ENCODE measurements at places on chromosomes 5 and 9.

DNA sequence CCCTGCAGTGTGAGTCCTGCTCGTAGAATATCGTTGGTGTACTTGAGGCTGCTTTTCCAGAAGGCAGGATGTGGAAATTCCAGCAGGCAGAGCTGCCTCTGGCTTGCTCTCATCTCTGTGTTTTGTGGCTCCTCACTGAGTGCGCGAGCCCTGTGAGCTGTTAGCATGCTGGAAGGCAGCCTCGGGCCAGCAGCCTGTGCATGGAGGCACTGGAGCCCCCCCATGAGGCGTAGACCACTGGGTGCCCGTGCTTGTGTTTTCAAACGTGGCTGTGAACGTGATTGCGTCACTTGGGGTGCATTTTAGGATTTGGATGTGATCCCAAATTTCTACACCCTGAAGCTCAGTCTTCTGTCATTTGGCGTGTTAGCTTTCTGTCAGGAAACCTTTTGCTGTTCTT, 3.2 kb downstream of the WDR5 start:
- DNase-seq, result no peak

GRCh38 chr5:1537603-1538154, 13.9 kb upstream of the LPCAT1 start:
- DNase-seq, result peak; percentile 29

- DNase-seq, result no peak
Measured at GRCh38 chr9:106312906-106313305, 550.1 kb upstream of the ZNF462 start.

DNA sequence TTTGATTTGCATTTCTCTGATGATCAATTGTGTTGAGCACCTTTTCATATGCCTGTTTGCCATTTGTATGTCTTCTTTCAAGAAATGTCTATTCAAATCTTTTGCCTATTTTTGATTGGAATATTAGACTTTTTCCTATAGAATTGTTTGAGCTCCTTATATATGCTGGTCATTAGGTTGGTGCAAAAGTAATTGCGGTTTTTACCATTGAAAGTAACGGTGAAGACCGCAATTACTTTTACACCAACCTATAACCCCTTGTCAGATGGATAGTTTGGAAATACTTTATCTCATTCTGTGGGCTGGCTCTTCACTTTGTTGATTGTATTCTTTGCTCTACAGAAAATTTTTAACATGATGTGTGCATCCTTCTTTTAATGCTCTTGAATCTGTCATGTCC, 113.2 kb upstream of the PRRC1 start:
- no peak for DNase-seq

DNA sequence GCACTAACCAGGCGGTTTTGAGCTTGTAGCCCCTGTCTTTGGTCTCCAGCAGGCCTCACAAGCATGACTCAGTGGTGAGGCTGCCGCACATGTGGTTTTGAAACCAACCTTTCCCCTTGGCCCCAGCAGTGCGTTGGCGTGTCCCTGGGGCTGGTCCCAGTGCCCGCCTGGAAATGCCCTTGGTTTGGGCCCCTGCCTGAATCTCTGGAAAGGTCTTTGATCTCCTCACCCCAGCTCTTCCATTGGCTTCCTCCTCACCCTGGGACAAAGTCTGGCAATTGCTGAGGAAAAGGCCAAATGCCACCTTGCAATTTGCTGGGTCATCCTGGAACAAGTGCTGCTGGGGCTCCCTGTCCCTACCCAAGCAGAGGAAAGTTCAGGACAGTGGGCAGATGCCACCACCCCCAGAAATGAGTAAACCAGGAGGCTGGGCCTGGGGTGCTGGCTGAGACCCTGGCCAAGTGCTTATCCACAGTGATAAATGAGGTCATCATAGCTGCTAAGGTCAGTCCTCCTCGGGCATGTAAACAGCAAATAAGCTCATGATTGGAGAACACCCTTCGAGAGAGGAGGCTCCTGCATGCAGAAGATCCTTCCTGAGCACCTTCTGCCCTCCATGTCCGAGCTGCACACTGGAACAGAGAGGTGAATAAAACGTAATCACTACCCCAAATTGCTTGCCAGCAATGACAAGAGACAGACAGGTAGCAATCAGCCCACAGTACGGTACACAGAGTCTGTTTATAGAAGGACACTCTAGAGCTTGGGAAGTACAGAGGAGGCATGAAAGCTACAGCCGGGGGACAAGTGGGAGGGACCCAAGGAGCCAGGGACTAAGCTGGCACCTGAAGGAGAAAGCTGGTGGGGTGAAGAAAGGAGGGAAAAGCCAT, 98.9 kb upstream of the CPEB4 start:
- no peak for DNase-seq

DNA sequence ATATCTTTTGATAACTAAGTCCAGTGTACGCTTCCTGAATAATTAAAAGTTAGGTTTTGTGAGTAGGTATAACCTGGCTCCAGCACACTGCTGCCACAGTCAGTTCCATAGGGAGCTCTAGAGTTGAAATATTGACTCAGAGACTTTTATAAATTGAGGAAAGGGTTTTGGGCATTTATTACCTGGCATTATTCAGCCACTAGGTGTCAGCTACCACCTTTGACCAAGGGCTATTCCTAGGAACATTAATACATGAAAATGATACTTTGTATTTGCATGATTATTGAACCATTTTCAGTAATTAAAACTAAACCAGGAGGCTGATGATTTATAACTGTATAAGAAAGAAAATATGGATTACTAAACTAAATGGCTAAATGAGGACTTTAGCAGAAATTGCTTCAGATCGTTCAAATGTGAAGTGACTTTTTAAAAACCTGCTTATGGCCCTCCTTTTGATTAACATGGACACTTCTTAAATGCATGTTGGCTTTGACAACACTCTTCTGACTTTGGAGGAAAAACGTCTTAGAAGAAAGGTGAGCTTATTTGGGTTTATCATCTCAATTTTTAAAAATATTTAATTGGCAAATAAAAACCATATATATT, 83.0 kb downstream of the SMC2 start:
- DNase-seq, result no peak

- no peak for DNase-seq
Measured at GRCh38 chr5:145473042-145473642, 362.0 kb downstream of the PRELID2 start.

GRCh38 chr9:34398875-34399274, 22.2 kb upstream of the MYORG start:
- DNase-seq, result no peak

GRCh38 chr9:4126996-4127395, 172.9 kb downstream of the GLIS3 start:
- DNase-seq, result no peak

DNA sequence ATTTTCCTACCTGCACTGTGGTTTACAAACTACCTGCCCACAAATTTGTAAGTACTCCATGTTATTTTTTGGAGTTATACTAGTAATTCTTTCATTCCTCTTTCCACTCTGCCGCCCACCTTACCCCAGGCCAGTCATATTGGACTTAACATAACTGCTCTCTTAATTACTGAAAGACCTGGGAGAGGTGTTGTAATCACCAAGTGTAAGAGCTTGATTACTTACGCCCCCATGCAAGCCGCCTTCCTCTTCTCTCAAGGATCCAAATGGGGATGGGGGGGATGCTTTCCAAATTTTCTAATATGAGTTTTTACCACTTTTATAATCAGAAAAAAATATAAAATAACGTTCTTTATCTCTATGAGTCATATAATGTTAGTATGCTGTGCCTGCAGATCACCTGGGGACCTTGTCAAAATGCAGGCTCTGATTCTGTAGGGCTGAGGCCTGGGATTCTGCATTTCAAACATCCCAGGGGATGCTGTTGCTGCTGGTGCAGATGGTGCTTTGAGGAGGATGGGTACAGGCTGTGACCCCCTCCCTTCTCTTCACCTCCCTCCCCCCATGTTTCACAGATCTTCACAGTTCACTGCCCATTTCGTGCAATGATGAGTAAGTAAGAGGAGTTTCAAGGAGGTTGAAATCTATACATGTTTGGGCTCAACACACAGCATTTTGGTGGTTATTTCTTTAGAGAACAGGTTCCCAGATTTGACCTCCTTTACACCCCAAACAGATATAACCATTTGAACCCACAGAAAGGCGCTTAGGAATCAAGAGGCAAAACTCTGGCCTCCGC, 87.3 kb downstream of the SEC61B start:
- DNase-seq, result no peak

- no peak for DNase-seq
Measured at GRCh38 chr5:15790446-15791018, 290.6 kb downstream of the FBXL7 start.

- DNase-seq, result no peak
Measured at GRCh38 chr5:170327168-170327567, 29.6 kb upstream of the LCP2 start.

DNA sequence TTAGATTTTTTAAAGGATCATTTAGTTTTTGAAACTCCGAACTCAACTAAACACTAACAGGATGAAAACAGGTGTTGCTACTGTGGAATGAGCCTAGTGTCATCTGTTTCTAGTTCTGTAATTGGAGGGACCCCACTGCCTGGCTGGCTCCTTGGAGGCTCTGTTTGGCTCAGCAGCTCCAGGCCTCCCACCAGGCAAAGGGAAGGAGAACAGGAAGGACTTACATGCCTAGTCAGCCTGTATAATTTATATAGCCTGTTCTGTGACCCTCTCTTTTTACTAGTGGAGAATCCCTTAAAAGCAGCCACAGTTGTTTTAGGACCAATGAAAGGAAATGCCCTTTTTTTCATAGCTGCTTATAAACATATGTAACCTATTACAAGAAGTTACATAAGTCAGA, 21.1 kb upstream of the C5orf24 start:
- DNase-seq, result no peak

DNA sequence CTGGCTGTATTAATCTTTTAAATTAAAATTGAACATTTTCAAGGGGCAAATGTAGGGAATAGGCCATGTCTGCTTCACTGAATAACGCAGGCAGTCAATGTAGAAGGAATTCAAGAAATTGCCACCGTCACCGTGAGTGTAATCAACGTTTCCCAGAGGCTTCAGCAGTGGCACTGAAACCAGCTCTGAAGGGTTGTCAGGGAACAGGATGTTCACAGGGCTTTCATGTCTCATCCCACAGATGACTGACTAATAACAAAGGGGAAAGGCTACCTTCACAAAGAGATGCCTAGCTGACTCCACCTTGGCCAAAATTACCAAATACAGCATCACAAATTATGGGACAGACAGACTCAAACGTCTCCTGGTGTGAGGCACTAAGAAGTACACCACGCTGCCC, 70.4 kb upstream of the SIMC1 start:
- DNase-seq, result no peak

GRCh38 chr5:136006164-136006563, 22.6 kb upstream of the TGFBI start:
- no peak for DNase-seq

- no peak for DNase-seq
Measured at GRCh38 chr5:176892663-176893062, 6.5 kb downstream of the HK3 start.

DNA sequence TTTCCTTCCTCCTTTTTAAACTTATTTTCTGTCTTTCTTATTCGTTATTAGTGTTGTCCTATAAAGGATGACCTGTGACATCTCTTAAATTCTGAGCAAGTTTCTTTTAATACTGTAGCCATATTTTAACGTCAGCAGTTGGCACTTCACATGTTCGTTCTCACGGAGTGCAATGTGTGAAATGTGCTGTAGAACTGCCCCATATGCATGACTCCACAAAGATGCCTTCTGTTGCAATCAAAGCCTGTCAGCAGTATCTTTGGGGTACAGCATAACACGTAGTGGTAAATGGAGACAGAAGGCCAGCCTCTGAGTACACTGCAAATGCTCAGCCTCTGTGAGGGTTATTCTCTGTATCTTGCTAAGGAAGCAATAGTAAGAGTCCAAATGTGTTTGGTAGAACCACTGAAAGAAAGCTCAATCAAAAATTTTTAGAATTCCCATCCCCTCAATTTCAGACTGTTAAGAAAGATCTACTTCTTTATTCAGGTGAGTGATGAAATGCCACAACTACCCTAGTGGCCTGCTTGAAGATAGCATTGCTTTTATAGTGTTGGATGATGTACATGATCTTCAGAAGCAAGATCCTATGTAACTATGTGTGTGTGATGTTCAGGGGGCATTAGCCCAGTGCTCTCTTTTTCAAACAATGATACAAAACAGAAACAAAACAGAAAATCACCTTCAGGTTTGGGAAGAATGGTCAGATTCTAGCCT, 277.7 kb downstream of the TMEM167A start:
- no peak for DNase-seq

GRCh38 chr9:129989362-129989708, 53.7 kb downstream of the FNBP1 start:
- DNase-seq, result no peak

DNA sequence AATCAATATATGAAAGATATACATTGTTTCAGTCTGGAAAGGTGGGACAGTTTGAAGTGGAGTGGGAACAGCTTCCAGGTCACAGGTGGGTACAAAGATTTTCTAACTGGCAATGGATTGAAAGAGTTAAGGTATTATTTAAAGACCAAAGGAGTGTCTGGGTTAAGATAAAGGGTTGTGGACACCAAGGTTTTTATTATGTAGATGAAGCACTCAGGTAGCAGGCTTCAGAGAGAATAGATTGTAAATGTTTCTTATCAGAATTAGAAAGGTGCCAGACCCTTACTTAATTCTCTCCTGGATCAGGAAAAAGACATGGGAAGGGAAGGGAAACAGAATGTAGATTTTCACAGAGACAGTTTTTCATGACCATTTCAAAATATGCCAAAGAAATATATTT, 1174.8 kb downstream of the MAT2B start:
- DNase-seq, result no peak

DNA sequence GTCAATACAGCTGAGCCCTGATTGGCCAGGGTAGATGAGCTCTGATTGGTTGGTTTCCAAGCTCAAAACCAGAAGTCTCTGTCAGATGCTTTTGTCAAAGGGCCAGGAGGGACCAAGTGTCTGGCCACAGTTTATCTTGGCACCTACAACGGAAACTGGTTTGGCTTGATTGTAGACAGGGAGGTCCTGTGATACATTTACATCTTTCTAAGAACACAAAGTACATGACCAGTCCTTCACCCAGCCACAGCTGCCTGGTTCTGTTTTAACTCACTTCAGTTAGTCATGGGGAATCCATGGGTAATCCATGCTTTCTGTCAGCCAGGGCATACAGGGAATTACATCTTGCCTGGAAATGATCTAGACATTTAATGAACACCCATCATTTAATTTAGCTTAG, 171.2 kb downstream of the SLC12A2 start:
- no peak for DNase-seq

All from CD8-positive, alpha-beta T cell (primary cell).